Activated T-helper 2 cell treated with anti-CD3 and anti-CD28 coated beads, Interferon-gamma antibody, Interleukin-2, Interleukin-4, amounts not matched to agents 10 μg/mL and 5 μg/mL and 100 μg/mL, durations not matched to agents 14 hours and 24 hours and 36 hours (primary cell): ENCODE measurements at places on chromosomes 12 and 14. TPM values are rescaled to one million over a fixed set of nuclear protein-coding genes. Genes with fewer than 3 reads are reported as not detected.

GRCh38 chr12:120229487-120230325, 28.8 kb upstream of the RPLP0 start:
- H3K27ac ChIP-seq: peak overlapping the region; percentile 36
- peaks cover 72% of the 10 kb centered on the region for H3K4me1 ChIP-seq
- H3K36me3 ChIP-seq: peaks cover 3% of the 10 kb centered on the region
- no peak overlapping the region for H3K4me3 ChIP-seq
- DNase-seq: no peak

The LETMD1 gene
- total RNA-seq: 61.0 and 63.1 TPM in 2 replicates

GRCh38 chr14:64753999-64754398, 49.8 kb downstream of the PLEKHG3 start:
- H3K36me3 ChIP-seq: no peaks in the 10 kb centered on the region
- H3K4me3 ChIP-seq: no peak overlapping the region
- DNase-seq: no peak
- H3K27ac ChIP-seq: no peak overlapping the region
- H3K27me3 ChIP-seq: peaks cover 2% of the 10 kb centered on the region

- H3K27me3 ChIP-seq: peaks cover 29% of the 10 kb centered on the region
- no peak overlapping the region for H3K4me3 ChIP-seq
- DNase-seq: no peak
- H3K36me3 ChIP-seq: no peaks in the 10 kb centered on the region
- no peak overlapping the region for H3K27ac ChIP-seq
These were observed 110.1 kb upstream of the PELI2 start for GRCh38 chr14:56008150-56008549.

The KRT74 gene
- not detected in 2 replicates for total RNA-seq

- H3K36me3 ChIP-seq: no peaks in the 10 kb centered on the region
- H3K27me3 ChIP-seq: no peaks in the 10 kb centered on the region
- no peaks in the 10 kb centered on the region for H3K4me1 ChIP-seq
These were observed 128.2 kb downstream of the KLHL28 start for GRCh38 chr14:44833376-44834060.

- H3K4me3 ChIP-seq: peak overlapping the region; percentile 98
- H3K27me3 ChIP-seq: no peaks in the 10 kb centered on the region
- DNase-seq: no peak
- H3K4me1 ChIP-seq: peaks cover 50% of the 10 kb centered on the region
- H3K27ac ChIP-seq: peak overlapping the region; percentile 98
- H3K36me3 ChIP-seq: peaks cover under 1% of the 10 kb centered on the region
These were observed 27.7 kb downstream of the WBP11 start for GRCh38 chr12:14775636-14775980.

DNA sequence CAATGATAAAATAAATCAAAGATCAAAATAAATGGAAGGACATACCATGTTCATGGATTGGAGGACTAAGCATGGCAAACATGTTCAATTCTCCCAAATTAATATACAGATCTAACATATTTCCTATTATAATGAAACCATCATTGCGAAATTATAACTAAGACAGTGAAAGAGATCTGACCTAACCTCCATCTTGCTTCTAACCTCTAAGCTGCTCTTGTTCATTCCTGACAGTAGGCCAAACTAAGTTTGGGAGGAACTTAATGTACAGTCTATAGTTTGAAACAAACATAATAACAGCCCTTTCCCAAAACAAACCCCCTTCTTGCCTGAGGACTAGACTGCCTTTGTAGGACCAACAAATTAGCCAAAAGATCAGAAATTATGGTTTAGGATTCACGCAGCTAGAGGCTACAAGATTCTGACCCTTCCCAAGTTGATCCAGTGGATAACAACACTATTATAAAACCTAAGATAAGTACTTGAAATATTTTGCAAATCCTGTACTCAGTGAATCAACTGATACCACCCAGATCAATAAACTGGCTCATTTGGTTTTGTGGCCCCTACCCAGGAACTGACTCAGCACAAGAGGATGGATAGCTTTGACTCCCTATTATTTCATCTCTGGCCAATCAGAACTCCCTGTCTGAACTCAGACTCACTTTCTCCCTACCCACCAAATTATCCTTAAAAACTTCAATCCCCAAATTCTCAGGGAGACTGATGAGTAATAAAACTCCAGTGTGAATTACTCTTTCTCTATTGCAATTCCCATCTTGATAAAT, 41.7 kb upstream of the OR5AU1 start:
- peaks cover 4% of the 10 kb centered on the region for H3K4me1 ChIP-seq
- peaks cover 19% of the 10 kb centered on the region for H3K36me3 ChIP-seq
- no peak for DNase-seq

The AQP5 gene
- not detected in 2 replicates for total RNA-seq
